ENCODE measurements at places on chromosomes 3 and 15. TPM values are rescaled to one million over a fixed set of nuclear protein-coding genes. Genes with fewer than 3 reads are reported as not detected.

Gene TIMP4
- total RNA-seq: 60.1 TPM

Gene MEGF11
- not detected for total RNA-seq

Gene LCMT2
- total RNA-seq: 7.5 TPM

GRCh38 chr3:23217872-23218554, 14.9 kb downstream of the UBE2E2 start:
- H3K36me3 ChIP-seq: no peaks in the 10 kb centered on the region
- no peak overlapping the region for H3K4me3 ChIP-seq
- no peak for DNase-seq
- peaks cover 3% of the 10 kb centered on the region for H3K4me1 ChIP-seq
- no peak overlapping the region for H3K27ac ChIP-seq

DNA sequence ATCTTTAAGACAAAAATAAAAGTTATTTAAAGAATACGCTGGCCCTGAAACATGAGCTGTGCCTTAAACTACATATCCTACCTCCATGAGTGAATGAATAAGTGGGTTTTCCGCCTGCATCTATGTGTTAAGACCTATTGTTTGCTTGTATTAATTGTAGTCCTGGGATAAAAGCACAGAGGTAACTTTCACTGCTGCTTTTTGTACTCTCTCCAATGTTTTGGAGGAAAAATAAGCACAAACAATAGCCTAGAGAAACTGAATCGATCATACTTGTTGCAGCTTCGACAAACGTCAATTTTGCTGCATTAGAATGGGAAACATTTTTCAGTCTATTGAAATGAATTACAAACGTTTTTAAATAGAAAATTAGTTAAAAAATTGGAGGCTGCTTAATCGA, 1.3 kb upstream of the CTNNB1 start:
- no peaks in the 10 kb centered on the region for H3K27me3 ChIP-seq
- H3K4me1 ChIP-seq: peaks cover 1% of the 10 kb centered on the region
- no peak overlapping the region for H3K27ac ChIP-seq
- H3K36me3 ChIP-seq: no peaks in the 10 kb centered on the region

GRCh38 chr15:32717426-32718226, at the start of gene GREM1:
GREM1 (plus strand) TSS chr15:32718004; CDS start chr15:32730691, 12,687 bp downstream.
- peak within 1 kb of the TSS; percentile 35 for H3K4me3 ChIP-seq
- no peak for DNase-seq
- H3K4me1 ChIP-seq: no peaks in the 10 kb centered on the region
- H3K27ac ChIP-seq: no peak within 1 kb of the TSS
- H3K36me3 ChIP-seq: no peaks in the 10 kb centered on the region

Gene SPINK8
- not detected for total RNA-seq

Gene SLC22A13
- 1.1 TPM for total RNA-seq

DNA sequence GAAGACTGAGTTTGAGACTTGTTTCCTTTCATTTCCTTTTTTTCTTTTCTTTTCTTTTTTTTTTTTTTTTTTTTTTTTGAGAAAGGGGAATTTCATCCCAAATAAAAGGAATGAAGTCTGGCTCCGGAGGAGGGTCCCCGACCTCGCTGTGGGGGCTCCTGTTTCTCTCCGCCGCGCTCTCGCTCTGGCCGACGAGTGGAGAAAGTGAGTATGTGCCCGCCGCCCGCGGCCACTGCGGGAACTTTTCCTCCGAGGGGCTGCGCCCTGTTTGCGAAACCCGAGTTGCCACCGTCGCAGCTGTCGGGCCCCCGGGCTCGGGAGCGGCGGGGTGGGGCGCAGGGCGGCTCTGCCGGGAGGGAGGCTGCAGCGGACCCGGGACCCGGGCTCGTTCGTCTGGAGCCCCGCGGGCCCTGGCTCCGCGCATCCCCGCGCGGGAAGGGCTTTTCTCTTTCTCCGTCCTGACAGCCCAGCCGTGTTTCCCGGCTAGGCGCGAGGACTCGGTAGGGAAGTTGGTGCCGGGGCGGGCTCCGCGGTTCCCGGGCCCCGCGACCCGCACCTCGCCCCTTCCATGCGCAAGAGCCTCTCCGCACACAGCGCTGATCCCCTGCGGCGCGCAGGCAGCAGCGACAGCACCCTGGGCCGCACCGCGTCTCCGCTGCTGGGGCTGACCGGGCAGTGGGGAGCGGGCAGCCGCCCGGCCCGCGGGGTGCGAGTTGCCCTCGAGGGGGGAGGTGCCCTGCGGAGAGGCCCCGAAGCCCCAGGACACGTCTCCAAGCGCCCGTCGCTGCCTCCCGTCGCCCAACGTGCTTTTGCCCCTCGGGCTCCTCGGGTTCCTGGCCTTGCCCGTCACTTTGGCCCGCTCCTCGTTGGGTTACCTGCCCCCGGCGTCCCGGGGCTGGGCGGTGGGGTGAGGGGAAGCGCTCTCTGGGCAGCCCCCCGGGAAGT, 1.4 kb downstream of the IGF1R start:
- peak overlapping the region; percentile 99 for H3K4me3 ChIP-seq
- H3K4me1 ChIP-seq: no peaks in the 10 kb centered on the region
- H3K36me3 ChIP-seq: no peaks in the 10 kb centered on the region
- H3K27ac ChIP-seq: peak overlapping the region; percentile 38
- H3K27me3 ChIP-seq: no peaks in the 10 kb centered on the region

Gene PIGZ
- 2.7 TPM for total RNA-seq

DNA sequence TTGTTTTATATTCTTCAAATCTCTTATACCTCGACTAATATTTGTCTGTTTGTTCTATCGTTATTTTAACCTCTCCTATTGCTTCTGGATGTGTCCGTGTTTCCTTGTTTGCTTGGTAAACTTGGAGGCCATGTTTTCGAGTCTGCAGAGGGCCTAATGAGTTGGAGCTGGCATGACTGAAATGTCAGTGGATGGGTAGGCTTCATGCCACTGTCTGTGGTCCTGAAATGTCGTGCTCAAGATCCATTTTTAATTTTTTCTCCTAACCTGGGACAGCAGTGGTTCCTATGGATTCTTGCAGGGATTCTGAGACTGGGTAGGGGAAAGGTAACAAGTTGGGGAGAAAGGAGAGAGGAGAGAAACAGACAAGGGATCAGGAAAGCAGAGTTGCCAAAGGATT, 18.8 kb upstream of the GASK1A start:
- no peaks in the 10 kb centered on the region for H3K4me1 ChIP-seq
- H3K4me3 ChIP-seq: no peak overlapping the region
- no peak for DNase-seq
- no peaks in the 10 kb centered on the region for H3K27me3 ChIP-seq

DNA sequence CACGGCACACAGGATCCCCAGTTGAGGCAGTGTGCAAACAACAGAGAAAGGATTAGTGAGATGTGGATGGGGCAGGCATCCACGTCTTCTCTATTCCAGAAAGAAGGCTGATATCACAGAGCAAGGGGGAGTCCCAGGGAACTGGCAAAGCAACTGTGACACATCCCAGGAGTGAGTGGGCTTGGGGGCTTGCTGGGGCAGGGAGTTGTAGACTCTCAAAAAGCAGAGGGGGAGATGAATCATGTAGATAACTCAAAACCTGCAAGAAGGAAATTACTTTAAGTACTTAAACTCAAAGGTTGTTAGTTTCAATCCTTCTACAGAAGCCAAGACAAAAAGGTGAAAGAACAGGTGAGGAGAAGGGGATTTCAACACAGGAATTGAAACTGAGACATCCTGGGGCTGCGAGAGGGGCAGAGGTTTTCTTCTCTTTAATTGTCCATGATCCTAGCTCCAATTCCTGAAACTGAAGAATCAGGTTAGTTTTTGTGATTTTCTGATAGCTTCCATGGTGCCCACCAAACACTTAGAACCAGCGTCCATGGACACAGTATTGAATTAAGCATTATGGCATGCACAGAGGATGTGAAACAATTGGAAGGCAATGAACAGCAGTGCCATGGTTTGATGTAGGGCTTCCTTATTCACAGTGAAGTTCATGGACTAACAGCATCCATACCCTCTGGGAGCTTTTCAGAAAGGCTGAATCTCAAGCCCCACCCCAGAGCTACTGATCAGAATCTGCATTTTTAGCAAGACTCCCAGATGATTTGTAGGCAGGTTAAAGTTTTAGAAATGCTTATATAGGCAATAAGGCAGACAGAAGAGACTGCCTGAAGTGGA, 52.0 kb downstream of the CCR3 start:
- no peaks in the 10 kb centered on the region for H3K4me1 ChIP-seq
- no peak overlapping the region for H3K27ac ChIP-seq
- H3K36me3 ChIP-seq: no peaks in the 10 kb centered on the region
- H3K27me3 ChIP-seq: no peaks in the 10 kb centered on the region
- no peak for DNase-seq

DNA sequence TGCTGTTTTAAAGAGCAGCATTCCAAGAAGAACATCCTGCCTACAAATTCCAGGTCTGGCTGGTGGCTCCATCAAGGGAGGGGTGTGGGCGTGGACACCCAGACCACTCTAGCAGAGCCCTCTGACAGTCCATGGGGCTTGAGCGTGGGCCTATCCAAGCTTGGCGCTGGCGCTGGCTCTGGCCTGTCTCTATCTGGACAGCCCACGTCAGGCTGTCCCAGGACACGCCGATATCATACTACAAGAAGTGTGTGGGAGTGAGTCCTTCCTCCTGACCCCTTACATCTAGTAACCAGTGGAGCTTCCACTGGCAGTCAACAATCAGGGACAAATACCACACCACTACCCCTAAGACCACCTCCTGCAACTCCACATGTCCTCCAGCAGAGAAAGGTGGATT, 17.1 kb upstream of the DUSP7 start:
- H3K27ac ChIP-seq: no peak overlapping the region
- no peak for DNase-seq
- H3K4me3 ChIP-seq: no peak overlapping the region
- H3K36me3 ChIP-seq: no peaks in the 10 kb centered on the region

GRCh38 chr3:126896067-126896441, 86.9 kb upstream of the PLXNA1 start:
- no peaks in the 10 kb centered on the region for H3K4me1 ChIP-seq
- no peak overlapping the region for H3K4me3 ChIP-seq
- no peaks in the 10 kb centered on the region for H3K27me3 ChIP-seq
- H3K27ac ChIP-seq: no peak overlapping the region
- DNase-seq: no peak

- no peaks in the 10 kb centered on the region for H3K4me1 ChIP-seq
- H3K27ac ChIP-seq: no peak overlapping the region
- H3K36me3 ChIP-seq: no peaks in the 10 kb centered on the region
- H3K27me3 ChIP-seq: no peaks in the 10 kb centered on the region
Observed at GRCh38 chr3:129281726-129282125, 3.1 kb downstream of the HMCES start.

Gene RLBP1
- not detected for total RNA-seq

DNA sequence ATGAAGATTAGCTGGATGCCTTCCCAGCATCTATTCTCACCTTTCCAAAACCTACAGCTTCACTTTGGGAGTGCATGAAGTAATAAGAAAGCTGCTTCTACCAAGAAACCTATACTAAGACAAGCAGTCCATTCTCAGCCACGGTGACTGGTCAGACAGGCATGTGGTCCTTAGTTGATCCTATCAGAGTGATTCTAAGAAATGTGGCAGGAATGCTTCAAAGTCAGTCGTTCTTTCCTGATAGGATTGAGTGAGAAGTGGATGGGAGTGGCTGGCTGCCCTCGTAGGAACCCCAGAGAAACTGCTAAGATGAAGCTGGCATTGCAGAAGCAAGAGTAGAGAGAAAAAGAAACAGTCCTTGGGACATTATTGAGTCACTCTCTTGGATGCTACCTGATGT, 16.6 kb downstream of the FOXB1 start:
- no peaks in the 10 kb centered on the region for H3K4me1 ChIP-seq
- DNase-seq: no peak
- H3K36me3 ChIP-seq: no peaks in the 10 kb centered on the region
- no peak overlapping the region for H3K27ac ChIP-seq

- no peak overlapping the region for H3K4me3 ChIP-seq
- H3K27ac ChIP-seq: no peak overlapping the region
- no peaks in the 10 kb centered on the region for H3K27me3 ChIP-seq
Observed at GRCh38 chr15:52124270-52124880, 11.8 kb upstream of the BCL2L10 start.

Gene BLM
- total RNA-seq: 3.2 TPM

DNA sequence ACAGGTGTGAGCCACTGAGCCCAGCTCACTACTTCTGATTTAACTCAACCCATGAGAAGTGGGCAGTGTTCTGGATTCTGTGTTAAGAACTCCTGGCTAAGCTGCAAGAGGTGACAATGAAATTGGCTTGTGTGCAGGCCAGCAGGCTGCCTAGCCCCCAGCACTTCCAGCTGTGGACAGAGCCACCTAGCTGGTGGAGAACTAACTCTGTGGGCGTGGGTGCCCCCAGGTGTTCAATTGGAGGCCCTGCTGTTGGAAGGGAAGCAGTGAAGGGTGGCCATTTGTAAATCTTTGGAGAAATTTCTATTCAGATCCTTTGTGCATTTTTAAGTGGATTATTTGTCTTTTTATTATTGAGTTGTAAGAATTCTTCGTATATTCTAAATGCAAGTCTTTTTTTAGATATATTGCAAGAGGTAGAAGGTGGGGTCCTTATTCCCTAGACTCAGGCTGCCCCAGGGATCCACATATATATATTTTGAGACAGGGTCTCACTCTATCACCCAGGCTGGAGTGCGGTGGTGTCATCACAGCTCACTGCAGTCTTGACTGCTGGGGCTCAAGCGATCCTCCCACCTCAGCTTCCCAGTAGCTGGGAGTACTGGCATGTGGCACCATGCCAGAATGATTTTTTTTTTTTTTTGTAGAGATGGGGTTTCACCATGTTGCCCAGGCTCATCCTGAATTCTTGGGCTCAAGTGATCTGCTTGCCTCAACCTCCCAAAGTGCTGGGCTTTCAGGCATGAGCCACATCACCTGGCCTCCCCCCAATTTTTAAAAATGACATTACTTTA, 7.2 kb upstream of the SCAMP5 start:
- H3K4me3 ChIP-seq: no peak overlapping the region
- H3K27ac ChIP-seq: no peak overlapping the region
- DNase-seq: peak; percentile 39
- H3K27me3 ChIP-seq: no peaks in the 10 kb centered on the region

GRCh38 chr3:63762180-63762579, 56.9 kb upstream of the C3orf49 start:
- no peaks in the 10 kb centered on the region for H3K36me3 ChIP-seq
- no peak overlapping the region for H3K4me3 ChIP-seq
- no peak overlapping the region for H3K27ac ChIP-seq
- no peak for DNase-seq

Gene LMOD3
- total RNA-seq: 0.12 TPM

Gene STRIT1
- total RNA-seq: not detected

DNA sequence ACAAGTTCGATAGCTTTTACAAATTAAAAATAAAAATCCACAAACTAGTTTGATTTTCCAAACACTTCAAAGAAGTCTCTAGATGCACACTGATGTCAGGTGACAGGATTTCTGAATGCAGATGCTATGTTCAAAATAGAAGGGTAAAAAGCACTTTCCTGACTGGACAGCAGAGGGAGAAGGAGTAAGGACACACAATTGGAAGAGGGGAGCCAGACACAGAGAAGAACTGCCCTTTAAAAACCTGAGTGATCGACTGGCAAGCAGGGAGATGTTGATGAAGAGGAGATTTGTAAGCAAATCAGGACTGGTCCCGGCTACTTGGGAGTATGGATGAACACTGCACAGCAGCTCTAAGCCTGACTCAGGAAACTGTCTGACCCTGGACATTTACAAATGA, 612.8 kb downstream of the MAGI1 start:
- H3K4me1 ChIP-seq: no peaks in the 10 kb centered on the region
- H3K27ac ChIP-seq: no peak overlapping the region
- DNase-seq: no peak
- no peaks in the 10 kb centered on the region for H3K27me3 ChIP-seq
- no peaks in the 10 kb centered on the region for H3K36me3 ChIP-seq

Measured in aorta (tissue), 5 donors.